ENCODE measurements at places on chromosomes 11 and 22.

DNA sequence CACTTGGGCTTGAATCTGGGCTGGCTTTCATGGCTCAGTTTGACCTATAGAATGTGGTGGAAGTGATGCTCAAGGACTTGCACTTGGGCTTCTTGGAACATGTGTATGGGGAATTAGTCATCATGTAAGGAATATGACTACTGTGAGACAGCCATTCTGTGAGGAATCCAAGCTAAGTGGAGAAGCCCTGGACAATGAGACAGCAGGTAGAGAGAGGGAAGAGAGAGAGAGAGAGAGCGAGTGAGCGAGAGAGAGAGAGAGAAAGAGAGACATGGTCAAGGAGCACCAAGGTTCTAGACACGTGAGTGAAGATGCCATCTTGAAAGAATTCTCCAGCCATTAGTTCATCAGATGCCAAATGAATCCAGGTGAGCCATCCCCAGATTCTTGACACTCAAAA lies 261.6 kb upstream of the SORL1-AS1 start:
- no peak for DNase-seq

- DNase-seq: no peak
Observed at GRCh38 chr11:2743427-2744110, 43.8 kb upstream of the KCNQ1OT1 start.

DNA sequence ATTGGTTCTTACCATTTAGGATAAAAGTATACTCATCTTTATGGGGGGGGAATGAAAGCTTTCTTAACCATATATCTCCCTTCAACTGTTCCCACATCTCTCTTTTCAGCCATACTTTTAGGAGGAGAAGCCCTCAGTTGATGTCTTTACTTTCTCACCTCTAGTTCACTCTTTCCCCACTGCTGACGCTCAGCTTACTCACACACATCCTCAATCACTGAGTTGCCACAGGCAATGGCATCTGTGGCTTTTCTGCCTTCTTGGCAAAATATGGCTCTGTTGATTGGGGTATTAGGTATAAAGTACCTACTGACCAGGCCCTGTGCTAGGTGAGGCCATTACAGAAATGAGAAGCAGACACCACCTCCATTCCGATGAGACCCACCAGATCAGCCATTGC lies 12.2 kb upstream of the AP1B1 start:
- DNase-seq: no peak

GRCh38 chr11:76623171-76623883 lies 47.2 kb downstream of the LRRC32 start:
- no peak for DNase-seq

DNA sequence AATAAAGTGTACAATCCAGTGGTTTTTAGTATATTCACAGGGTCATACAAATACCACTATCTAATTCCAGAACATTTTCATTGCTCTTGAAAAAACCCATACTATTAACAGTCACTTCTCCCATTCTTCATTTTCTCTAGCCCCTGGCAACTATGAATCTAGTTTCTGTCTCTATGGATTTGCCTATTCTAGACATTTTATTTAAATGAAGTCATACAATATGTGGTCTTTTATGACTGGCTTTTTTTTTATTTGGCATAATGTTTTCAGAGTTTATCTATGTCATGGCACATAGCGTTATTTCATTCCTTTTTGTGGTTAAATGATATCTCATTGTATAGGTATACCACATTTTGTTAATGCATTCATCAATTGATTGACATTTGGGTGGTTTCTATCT lies 59.4 kb downstream of the KDM2A start:
- no peak for DNase-seq

GRCh38 chr22:42328130-42328783 lies 57.8 kb upstream of the TCF20 start:
- DNase-seq: no peak

- no peak for DNase-seq
Observed at GRCh38 chr11:124394408-124394807, 4.4 kb downstream of the OR8B3 start.

DNA sequence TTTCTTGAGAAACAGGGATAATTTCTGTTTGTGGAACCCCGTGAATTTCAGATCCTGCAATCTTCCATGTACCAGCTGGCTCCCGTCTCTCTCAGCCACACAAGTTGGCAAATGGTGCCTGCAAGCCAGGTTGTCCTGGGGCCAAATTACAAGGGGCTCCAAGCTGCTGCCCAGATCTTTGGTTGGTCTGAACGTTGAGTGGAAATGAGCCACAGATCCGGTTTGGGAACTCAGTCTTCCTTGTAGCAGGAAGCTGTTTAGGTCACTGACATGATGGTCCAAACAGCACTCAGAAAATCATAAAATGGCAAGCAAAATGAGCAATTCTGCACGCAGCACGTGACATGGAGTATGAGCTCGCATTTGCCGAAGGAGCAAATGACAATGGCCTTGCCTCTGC lies 1496.4 kb downstream of the TBC1D22A start:
- DNase-seq: no peak

- no peak for DNase-seq
Observed at GRCh38 chr22:39463931-39464390, 7.1 kb downstream of the MGAT3 start.

- no peak for DNase-seq
Observed at GRCh38 chr11:131612533-131612932, 242.1 kb downstream of the NTM start.

DNA sequence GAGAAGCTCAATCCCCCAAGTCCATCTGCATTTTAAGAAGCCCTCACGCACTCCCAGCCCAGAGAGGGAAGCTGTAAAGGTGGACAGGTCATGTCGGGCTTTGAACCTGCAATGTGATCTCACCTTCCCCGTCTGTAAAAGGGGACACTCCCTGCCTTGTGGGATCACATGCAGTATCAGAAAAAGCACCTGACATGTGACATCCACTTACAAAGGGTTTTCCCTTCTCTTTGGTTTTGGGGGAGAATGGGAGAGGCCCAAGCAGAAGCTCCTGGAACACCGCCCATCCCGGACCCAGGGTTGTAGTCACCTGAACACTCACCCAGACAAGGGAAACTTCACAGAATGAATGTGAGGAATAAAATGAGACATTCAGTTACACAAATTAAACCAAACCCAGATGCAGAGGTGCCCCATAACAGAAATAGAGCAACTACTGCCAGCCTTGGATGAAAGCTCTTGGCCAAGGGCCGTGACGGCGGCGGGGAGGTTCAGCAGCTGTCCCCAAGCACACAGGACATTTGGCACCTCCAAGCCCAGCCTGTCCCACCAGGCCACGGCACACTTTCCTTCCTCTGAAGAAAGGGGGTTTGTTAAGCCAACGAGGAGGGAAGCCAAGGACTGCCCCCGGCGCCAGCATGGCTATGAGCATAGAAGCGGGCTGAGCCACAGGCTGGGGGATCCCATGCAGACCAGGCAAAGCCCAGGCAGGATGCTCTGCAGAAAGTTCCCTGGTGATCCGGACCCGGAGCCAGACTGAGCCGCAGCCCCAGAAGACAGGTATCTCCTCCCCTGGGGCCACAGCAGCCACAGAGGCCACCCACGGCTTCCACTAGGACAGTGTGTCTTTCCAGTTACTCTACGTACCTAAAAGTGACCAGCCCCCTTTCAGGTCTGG lies 3.8 kb downstream of the BID start:
- DNase-seq: no peak

- no peak for DNase-seq
Observed at GRCh38 chr11:61476371-61476770, 32.2 kb upstream of the LRRC10B start.

DNA sequence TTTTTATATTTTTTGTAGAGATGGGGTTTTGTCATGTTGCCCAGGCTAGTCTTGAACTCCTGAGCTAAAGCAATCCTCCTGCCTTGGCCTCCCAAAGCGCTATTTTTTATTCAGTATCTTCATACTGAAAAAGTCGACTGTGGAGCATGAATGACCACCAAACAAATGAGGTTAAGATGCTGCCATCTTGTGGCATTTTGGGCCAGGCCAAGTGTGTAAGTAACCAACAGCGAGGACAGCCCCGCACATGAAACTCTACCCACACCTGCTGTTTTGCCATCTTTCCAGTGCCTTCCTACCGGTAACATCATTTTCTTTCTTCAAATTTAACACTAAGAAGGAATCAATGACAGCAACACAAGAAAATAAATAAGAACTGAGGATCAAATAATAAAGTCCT lies 32.2 kb upstream of the AQP11 start:
- no peak for DNase-seq

- DNase-seq: no peak
Observed at GRCh38 chr11:118529584-118530175, 1.3 kb upstream of the TMEM25 start.

DNA sequence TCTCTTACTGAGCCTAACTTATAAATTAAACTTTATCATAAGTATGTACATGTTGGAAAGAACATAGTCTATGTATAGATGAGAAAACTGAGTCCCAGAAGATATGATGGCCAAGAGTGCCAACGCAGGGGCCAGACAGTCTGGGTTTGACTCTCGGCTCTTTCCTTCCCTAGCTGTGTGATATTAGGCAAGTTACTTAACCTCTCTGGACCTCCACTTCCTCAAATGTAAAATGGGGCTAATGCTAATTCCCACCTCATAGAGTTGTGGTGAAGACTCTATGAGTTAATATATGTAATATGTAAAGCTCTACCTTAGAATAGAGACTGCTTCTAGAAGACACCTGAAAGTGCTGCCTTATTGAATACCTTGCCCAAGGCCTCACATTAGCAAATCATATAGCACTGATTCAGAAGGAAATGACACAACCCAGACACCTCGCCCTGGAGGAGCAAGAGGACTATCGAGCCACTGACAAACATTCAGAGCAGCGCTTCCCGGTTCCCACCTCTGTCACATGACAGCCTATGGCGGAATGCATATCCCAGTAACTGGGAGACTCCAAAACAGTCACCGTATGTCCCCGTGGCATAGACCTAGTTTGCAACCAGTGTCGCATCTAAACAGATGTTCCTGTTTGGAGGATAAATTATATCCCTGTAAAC lies 11.3 kb upstream of the CCDC86 start:
- no peak for DNase-seq

DNA sequence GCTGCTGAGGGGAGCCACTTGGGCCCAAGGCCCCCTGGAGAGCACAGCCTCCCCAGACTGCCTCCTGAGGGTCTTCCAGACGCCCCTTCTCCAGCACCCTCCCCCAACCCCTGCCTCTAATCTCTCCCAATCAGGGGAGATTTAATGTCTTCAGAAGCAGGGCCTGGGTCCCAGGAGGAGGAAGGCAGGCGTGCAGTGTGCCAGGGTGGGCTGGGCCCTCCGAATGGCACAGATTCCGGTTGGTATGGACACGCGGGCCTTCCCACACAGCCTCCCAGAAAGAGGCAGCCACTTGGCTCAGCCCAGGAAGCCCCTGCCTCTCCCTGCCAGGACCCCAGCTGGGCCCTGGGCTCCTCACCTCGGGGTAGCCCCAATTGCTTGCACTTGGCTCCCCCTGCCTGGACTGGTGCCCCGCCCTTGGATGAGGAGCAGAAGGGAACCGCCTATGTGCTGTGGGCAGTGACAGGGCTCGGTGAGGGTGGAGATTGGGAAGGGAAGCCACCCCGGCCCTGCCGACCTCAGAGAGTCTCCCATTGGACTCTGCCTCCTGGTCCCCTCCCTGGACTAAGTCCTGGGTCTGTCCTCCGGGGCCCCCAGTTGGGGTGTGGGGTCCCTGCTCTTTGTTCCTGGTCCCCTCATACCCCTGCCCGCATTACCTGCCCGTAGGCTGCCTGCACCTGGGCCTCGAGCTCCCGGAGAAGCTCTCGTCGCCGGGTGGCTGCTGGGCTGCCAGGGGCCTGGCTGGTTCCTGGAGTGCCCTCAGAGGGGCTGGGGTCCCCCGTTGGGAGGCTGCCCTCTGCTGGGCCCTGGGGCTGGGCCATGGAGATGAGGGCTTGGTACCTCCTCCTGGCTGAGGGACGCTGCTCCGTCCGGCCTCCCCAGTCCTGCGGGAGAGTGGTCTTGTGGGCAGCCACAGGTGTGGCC lies 572 bp upstream of the CABP2 start:
- no peak for DNase-seq

- DNase-seq: no peak
Observed at GRCh38 chr11:69101792-69102695, 53.3 kb downstream of the TPCN2 start.

DNA sequence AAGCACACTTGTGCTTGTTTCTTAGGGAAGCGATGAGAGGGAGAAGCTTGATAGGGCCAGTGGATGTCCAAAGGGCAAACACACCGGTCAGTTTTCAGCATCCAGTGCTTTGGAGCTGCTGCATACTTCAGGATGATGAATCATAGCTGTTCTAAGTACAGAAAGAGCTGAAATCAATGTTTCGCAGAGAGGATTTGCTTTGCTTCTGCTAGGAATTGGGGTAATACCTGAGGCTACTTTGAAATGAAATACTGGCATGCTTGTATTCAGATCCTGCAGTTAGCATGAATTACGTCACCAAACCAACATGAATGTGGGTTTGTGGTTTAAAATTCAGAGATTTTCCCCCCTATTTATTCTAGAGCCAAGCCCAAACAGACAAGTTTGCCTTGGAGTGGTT lies 41.7 kb upstream of the SC5D start:
- no peak for DNase-seq

DNA sequence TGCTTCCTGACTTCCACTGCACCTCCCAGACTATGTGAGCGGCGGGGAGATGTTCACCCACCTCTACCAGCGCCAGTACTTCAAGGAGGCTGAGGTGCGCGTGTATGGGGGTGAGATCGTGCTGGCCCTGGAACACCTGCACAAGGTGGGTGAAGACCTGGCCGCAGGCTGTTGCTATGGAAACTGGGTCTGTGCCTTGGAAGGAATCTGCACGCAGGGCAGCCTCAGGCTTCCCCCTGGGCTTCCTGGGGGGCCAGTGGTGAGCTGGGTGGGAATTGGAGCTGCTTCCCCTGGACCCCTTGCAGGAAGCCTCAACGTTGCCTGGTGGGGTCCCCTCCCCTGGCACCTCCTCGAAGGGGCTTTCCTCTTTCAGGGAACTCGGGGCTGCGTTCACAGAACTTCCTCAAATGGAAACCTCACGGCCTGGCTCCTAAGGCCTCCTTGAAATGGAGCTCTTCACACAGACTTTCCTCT lies 1.5 kb downstream of the RPS6KA4 start:
- DNase-seq: no peak

- peak; percentile 91 for DNase-seq
Observed at GRCh38 chr22:27252282-27253049, 549.1 kb downstream of the MN1 start.

DNA sequence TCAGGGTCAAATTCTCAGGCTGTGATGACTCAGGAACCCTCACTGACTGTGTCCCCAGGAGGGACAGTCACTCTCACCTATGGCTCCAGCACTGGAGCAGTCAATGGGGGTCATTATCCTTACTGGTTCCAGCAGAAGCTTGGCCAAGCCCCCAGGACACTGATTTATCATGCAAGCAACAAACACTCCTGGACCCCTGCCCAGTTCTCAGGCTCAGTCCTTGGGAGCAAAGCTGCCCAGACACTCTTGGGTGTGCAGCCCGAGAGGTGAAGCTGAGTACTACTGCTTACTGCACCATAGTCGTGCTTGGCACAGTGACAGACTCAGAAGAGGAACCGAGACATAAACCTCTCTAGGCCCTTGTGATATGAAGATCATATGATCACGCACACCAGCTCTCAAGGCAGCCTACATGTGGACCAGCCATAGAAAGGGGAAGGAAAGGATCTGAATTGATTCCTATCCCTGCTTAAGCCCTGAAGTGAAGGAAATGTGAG lies 58.2 kb downstream of the ZNF280B start:
- no peak for DNase-seq

- DNase-seq: no peak
Observed at GRCh38 chr11:71937826-71938225, 9.0 kb downstream of the RNF121 start.

- DNase-seq: no peak
Observed at GRCh38 chr11:1959786-1960185, 12.7 kb downstream of the MRPL23 start.
